ENCODE measurements at places on chromosomes 6 and 20.

GRCh38 chr6:142637624-142638351 is 307.2 kb downstream of the HIVEP2 start:
- no peak for DNase-seq

- no peak for DNase-seq
Measured at GRCh38 chr6:133827766-133828165, 61.1 kb upstream of the TCF21 start.

DNA sequence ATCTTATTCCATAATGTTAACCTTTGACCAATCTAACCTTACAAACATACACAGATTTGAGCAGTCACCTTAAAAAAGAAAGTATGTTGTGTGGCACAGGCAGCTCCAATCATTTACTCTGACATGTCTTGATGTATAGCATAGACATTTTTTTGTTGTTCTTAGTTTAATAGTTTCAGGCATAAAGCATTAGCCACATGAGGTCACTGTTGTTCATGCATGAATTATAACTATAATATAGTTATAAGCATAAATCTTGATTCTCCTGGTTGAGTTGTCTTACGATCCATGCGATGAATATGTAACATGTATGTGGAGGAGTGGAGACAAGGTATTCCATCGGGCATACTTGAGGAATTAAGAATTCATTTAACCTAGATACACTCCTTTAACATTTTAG is 26.1 kb upstream of the NKAIN2 start:
- no peak for DNase-seq

GRCh38 chr6:11542863-11543262 is 5.3 kb downstream of the TMEM170B start:
- DNase-seq: no peak

Measured in upper lobe of left lung (tissue), 6 donors.